ENCODE measurements at places on chromosomes 4 and X.

- DNase-seq = no peak
Measured at GRCh38 chr4:106493086-106493485, 124.5 kb upstream of the GIMD1 start.

- DNase-seq = no peak
Measured at GRCh38 chr4:150173982-150174398, 95.7 kb downstream of the DCLK2 start.

DNA sequence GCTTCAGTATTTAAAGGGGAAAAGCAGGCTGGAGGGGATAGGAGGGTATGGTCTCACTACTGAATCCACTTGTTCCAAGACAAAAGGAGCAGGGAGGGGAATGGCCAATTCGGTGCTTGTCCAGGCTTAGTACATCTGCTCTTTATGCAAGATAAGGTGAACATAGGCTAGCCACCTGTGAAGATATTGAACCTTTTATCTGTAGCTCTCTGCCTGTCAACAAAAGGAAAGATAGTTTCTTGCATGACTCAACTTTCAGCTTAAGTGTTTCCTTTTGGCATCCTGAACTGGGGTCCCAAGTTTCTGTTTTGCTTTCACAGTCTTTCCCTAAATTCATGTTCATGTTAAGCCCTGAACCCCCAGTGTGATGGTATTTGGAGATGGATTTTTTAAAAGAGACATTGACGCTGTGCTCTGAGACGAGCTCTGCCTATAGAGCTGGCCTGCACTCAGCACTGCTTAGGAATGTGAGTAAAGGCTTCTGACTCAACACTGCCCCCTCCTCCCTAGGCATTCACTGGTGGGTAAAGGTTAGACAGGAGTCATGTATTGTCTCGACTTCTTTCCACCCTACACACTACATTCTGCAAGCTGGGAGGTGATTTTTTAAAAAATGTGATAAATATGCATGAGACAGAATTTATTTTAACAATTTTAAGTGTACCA is 28.2 kb downstream of the FAM149A start:
- peak; percentile 26 for DNase-seq

GRCh38 chr4:1404573-1405253 is 1.5 kb downstream of the NKX1-1 start:
- DNase-seq = no peak

DNA sequence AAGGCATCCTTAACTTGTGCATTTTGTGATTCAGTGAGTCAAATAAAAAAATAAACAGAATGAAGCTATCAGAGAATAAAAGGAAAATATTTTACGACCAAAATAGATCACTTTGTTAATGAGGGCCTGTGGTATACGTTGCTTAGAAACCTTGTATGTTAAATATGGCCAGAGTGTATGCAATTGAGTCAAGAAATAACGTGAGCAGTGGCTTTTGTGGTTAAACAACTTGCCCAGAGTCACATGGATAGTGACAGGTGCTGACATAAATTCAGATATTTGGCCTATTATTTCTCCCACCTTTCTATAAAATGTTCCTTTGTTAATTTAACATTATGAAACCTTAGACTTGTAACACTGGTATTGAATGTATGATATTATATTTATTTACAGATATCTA is 393.4 kb downstream of the PABPC4L start:
- DNase-seq = peak; percentile 76

DNA sequence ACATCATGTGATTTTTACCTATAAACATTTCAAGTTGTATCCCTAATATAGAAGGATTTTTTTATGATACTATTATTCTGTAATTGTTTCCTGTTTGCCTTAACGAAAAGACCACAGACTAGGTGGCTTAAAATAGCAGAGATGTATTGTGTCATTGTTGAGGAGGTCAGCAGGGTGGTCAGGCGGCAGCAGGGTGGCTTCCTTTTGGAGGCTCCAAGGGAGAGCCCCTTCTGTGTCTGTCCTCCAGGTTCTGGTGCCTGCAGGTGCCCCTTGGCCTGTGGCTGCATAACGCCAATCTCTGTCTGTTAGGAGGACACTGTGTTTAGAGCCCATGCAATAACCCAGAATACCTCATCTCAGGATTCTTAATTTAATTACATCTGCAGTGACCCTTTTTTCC is 118.1 kb downstream of the TBL1X start:
- no peak for DNase-seq

DNA sequence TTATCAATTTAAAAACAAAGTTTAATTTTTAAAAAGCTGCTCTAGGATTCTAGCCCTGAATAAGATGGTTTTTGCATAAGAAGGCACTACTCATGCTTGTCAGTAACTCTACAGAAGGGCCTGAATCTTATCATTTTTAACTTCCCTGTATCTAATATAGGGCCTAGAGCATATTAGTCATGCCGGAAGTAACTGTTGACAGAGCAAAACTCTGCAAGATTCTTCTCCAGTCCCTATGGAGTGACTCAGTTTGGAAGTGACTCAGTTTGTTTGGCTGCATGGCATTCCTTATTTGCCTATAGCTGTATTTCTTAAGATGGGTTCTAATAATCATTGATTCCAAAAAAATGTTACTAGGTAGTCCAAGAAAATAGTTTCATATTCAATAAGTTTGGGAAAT is 431.8 kb upstream of the HTR2C start:
- no peak for DNase-seq

DNA sequence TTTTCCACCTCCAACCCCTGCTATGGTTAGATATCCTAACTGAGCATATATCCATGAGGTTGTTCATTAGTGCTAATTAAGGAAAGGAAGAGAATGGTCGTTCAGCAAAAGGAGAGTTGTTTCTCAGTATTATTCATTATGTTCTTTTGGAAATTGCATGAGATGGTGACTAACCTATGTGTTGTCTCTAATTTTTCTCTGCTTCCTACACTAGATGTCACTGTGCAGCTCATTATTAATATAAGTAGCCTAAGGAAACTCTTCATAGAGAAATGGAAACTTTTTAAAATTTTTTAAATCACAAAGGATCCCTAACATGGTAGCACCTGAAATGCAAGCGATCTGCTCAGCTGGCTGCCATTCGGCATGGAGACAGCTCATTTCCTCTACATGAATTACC is 67.7 kb upstream of the FAM9A start:
- peak; percentile 5 for DNase-seq

- no peak for DNase-seq
Measured at GRCh38 chr4:153371701-153372234, 27.3 kb downstream of the MND1 start.

DNA sequence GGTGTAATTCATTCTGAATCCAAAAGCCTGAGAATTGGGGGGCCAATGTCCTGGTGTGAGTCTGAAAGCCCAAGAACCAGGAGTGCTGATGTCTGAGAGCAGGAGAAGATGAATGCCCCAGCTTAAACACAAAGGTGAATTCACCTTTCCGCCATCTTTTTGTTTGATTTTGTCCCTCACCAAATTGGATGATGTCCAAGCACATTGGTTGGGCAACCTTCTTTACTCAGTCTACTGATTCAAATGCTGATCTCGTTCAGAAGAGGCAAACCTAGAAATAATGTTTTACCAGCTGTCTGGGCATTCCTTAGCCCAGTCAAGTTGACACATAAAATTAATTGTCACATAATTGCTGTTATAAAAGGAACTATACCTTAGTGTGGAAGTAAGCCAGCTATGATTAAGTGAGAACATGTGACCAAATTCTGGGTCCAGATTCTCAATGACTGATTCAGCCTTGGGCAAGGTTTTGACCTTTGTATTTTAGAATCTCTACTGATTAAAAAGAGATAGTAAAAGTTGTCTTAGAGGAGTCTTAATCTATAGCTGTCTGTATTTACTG is 34.5 kb upstream of the SLC4A4 start:
- no peak for DNase-seq

GRCh38 chr4:133355633-133356032 is 206.5 kb downstream of the PCDH10 start:
- DNase-seq = no peak

DNA sequence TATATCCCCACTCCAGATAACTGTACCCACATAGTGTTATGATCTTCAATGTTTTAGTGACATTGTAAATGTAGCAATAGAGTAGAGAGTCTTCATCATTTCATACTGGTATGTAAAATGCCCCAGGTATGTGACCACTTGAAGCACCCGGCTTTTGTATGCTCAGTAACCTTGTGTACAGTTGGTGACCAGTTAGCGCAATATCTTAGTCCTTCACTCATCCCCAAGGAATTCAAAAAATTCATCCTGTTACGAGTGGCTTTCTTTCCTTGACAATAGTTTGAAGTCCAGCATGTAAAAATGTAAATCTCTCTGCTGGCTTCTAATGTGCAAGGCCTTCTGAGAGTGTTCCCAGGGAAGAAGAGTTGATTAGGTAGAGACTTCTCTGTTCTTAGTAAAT is 145.6 kb downstream of the ARX start:
- DNase-seq = no peak

DNA sequence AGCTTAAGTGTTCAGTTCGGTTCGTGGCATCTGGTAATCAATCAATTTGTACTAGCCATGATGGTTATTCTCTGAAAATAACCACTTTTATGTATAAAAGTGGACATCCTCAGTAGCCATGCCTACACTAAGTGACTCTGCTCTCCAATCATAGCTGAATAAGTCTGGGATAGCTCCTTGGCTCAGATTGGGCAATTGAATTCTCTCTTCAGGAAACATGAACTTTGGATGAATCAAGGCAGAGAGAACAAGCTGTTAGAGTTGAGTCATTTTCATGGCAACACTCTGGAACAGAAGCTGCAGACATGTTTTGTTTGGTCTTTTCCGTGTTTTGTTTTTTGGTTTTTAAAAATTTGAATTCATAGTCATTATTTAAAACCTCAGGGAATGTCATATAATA is 66.8 kb upstream of the TMEM164 start:
- DNase-seq = no peak

DNA sequence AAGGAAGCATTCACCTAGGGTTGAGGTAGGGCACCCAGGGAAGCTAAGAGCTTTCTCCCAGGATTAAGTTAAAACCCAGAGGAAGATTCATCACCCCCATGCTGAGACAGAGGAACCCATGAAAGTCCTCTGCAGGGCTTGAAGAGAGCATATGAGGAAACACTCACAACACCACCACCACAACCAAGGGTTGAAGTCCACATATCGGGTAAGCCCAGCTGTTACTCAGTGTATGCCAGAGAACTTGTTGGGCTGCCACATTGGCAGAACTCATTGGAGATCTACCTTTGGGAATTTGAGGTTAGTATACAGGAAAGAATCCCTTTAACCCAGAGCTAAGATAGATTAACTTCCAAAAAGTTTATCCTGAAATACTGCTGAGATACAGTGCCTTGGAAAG is 75.1 kb downstream of the INTS6L start:
- DNase-seq = no peak

GRCh38 chr4:177005674-177006230 is 213.0 kb upstream of the VEGFC start:
- no peak for DNase-seq

- no peak for DNase-seq
Measured at GRCh38 chr4:1367230-1367935, 20.4 kb downstream of the UVSSA start.

DNA sequence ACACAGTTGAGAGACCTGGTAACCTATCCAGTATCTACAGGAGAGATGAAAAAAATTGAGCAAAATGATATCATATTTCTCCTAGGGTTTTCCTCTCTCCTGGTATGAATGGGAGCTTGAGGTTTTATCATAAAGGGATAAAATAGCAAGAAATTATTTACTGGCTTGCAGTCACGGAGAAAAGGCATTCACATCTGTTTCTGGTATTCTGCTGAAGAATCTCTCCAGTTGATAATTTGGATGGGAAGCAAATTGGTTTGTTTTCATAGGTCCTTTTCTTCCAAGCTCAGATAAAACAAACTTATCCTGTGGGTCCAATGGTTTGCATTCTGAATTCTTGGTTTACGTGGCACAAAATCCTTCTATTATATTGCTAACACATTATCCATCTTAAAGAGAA is 83.1 kb upstream of the GYPA start:
- no peak for DNase-seq

GRCh38 chr4:124710911-124711310 is 1.6 kb downstream of the ANKRD50 start:
- DNase-seq = no peak

DNA sequence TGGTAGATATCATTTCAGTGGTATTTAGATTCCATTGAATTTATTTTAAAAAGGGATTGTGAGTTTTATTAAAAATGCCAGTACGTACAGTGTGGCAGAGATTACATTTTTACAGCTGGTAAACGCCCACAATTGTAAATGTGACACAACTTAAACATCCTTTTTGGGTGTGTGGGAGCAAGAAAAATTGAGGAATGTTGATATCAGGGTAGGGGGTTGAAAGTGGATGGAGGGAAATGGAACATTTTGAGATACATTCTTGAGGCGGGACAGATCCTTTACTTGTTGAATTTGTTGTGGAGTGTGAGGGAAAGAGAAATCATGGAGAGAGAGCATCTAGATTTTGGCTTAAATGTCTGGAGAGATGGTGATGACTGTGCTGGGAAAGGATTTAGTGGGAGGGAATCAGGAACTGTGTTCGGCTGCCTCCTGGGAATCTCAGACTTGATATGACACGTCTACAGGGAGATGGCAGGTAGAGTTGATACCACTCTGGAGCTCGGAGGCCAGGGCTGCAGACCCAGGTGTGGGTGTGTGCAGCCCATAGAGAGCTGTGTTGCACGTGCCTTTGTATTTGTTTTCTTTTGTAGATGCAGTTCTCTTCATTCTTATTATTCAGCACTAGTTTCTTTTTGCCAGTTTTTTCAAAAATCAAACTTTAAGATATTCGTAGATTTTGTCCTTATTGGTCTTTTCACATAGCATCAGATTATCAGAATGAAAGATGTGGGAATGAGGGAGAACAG is 10.8 kb downstream of the TMEM131L start:
- DNase-seq = no peak

- no peak for DNase-seq
Measured at GRCh38 chr4:54726907-54727306, 69.2 kb downstream of the KIT start.

- DNase-seq = no peak
Measured at GRCh38 chr4:38523524-38524448, 140.2 kb upstream of the KLF3 start.

DNA sequence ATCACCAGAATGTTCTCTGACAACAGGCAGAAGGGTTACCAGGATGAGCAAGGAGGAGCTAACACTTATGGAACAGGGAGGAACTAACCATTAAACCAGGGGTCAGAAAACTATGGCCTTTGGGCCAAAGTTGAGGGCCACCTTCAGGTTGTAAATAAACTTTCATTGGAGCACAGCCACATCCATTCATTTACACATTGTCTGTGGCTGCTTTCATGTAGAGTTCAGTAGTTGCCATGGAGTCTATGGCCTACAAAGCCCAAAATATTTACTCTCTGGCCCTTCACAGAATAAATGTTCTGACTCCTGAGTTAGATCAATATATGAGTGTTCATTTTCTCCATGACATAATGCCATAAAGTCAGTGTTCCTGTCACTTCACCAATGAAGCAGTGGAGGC is 13.2 kb upstream of the HCCS start:
- no peak for DNase-seq

- DNase-seq = no peak
Measured at GRCh38 chr4:56255820-56256219, 131.5 kb downstream of the AASDH start.

GRCh38 chr4:2025817-2026216 is 17.0 kb upstream of the NELFA start:
- DNase-seq = no peak

GRCh38 chrX:8591501-8591900 is 126.9 kb downstream of the VCX3B start:
- no peak for DNase-seq

- no peak for DNase-seq
Measured at GRCh38 chrX:132855780-132856341, 102.6 kb downstream of the HS6ST2 start.

GRCh38 chr4:184958923-184959210 is 59.4 kb upstream of the HELT start:
- DNase-seq = no peak

Measured in NAMALWA (cell line).